Glutamatergic neuron (in vitro differentiated cells): ENCODE measurements at places on chromosomes 1 and 21. TPM values are rescaled to one million over a fixed set of nuclear protein-coding genes. Genes with fewer than 3 reads are reported as not detected.

FCRL1 gene
- not detected for total RNA-seq

BECN2 gene
- total RNA-seq = not detected

MAN1C1 gene
- 5.4 TPM for total RNA-seq

LGALS8 gene
- total RNA-seq = 33.3 TPM

MORC3 gene
- total RNA-seq = 34.7 TPM
